ENCODE measurements at places on chromosomes 2 and 18.

DNA sequence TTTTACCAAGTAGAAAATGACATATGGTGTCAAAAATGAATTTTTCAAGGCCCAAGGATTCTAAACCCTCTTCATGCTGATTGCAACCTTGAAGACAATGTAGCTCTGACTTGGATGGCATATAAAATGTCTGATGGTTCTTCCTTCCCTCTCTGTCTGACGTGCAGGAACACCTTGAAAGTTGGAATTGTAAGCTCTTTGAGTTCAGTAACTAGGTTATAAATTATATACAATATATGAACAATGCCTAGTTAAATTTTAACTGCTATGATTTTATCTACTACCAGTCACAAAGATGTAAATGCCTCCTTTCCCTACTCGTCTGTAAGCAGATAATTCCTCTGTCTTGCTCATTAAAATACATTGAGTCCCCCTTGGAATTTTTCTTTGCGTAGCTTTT, 89.5 kb upstream of the TMEM17 start:
- no peak for DNase-seq

DNA sequence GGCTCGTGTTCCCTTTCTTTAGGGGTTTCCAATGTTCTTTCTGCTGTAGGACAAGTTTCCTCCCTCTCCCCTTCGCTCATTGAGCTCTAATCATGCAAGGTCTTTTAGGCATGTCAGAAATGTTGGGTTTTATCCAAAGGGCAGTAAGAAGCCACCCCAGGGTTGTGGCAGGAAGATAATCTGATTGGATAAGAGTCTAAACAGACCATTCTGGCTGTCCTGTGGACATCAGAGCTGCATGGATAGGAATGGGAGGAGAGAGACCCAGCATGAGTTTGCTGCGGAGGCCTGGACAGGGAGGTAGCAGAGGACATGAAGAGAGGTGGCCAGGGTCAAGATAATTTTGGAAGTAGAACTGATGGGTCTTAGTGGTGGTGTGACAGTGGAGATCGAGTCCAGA, 88.2 kb downstream of the ACKR3 start:
- no peak for DNase-seq

GRCh38 chr2:24513281-24514071, 22.4 kb downstream of the NCOA1 start:
- no peak for DNase-seq

DNA sequence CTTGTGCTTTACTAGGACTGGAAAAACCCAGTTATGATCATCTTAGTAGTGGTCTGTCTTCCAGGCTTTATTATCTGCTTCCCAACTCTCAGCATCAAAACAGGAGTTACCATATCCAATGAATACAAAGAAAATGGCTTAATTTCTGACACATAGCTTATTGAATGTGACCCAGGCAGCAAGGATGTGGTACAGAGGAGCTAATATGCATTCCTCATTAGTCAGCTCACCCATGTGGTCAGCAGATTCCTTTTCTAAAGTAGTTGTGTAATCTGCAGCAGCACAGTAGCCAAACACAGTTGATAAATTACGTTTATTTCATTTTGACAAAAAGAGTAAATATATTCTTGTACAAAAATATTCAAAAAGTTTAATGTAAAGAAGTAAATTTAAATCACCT, 43.6 kb downstream of the TSPYL6 start:
- peak; percentile 78 for DNase-seq

Data from adipocyte (in vitro differentiated cells).